Hippocampal formation (tissue), 2 donors: ENCODE measurements at places on chromosomes 4 and X.

DNA sequence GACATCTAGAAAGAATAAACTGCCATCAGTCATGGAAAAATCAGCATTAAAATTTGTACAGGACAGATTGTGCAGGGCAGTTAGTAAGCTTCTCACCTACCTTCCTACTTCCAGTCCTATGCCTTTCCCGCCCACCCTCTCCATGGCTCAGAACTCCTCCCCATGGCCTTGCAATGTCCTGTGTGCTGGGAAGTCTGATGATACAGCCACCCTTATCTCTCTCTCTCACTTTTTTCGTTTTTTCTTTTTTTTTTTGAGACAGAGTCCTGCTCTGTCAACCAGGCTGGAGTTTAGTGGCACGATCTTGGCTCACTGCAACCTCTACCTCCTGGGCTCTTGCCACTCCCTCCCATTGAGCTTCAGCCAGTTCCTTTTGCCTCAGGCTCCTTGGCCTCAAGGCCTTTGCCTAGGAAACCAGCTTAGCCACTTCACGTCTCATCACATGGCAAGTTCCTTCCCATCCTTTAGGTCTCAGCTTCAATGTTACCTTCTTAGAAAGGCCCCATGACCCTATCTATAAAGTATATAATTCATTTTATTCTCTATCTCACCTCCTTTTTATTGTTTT, 259.7 kb downstream of the NKX6-1 start:
- no peak for DNase-seq

GRCh38 chr4:119750771-119751170, 122.2 kb upstream of the PDE5A start:
- no peak for DNase-seq

- no peak for DNase-seq
These were observed 502.1 kb upstream of the IGFBP7 start for GRCh38 chr4:57612279-57612678.

DNA sequence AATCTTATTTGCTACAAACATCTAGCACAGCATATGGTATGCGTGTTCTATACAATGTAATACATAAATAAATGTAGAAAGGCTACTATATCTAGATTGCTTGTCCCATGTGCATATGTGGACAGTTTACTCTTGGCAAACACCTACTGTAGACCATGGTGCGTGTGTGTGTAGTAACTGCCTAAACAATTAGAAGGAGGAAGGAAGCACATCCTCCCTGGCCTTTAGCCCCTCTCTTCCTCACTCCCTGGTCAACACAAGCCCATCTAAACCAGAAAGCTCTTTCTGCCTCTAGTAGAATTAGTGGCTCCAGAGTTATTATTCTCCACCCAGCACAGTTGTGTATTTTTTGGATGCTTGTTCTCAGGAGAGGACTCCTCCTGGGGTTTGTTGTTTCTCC, 73.9 kb downstream of the KDR start:
- no peak for DNase-seq

GRCh38 chr4:109126856-109127255, 175.6 kb downstream of the COL25A1 start:
- no peak for DNase-seq

- no peak for DNase-seq
These were observed 39.5 kb upstream of the RBMX start for GRCh38 chrX:136920001-136920400.

GRCh38 chrX:44514272-44514671, 28.4 kb downstream of the FUNDC1 start:
- DNase-seq, result no peak
